Stimulated activated CD4-positive, alpha-beta T cell treated with anti-CD3 and anti-CD28 coated beads, Interleukin-15, amount 100 ng/mL, for 1 hour (primary cell): ENCODE measurements at places on chromosomes 2 and 18.

GRCh38 chr2:88517759-88518201 is 65.3 kb upstream of the FOXI3 start:
- no peak for DNase-seq

DNA sequence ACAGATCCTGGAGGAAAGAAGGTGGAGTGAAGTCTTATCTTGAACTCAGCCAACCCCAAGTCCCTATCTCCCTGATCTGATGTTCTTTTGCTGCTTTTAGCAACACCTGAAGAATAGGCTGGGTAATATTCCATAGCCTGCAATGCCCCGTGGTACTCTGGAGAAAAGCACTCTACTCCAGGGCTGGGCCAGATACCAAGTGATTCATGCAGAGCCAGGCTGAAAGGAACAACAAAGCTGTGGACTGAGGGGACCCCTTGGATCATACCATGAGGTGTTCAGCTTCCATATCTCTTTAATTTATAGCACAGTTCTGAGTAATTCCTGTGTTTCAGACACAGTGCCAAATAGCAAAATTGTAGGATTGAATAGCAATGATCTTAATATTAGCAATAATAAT is 130.6 kb downstream of the NXPH2 start:
- no peak for DNase-seq

- no peak for DNase-seq
Observed at GRCh38 chr2:190627448-190628412, 21.2 kb upstream of the NAB1 start.

DNA sequence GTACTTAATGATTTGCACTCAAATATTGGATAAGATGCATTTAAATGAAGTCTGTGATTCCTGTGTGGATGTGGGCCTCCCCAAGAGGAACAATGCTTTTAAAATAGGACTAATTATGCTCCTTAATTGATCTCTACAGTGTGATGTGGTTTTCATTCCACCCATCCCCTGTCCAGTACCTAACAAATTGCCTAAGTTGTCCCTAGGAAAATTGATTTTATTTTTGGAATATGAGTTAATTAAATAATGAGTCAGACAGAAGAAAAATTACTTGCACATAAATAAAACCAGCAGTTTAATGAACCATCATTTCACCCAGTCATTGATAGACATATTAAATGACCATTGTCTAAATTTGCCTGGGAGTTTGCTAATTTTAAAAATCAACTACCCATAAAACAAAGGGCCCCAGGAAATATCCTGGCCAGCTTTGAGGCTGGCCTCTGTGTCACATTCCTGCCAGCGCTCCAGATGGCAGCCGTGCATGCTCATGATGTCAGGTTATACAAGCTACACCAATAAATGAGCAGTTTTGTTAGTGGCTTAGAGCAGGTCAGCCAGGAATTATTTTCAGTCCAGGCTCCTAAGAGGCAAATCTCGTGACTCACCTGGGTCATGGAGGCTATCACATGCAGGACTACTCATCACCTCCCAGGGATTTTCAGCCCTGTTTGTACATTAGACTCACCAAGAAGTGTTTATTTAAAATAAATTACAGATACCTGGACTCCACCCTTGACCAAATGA is 31.9 kb downstream of the ABHD3 start:
- DNase-seq = no peak

- no peak for DNase-seq
Observed at GRCh38 chr18:32851936-32852335, 79.1 kb upstream of the KLHL14 start.

GRCh38 chr2:44269831-44270230 is 5.4 kb upstream of the SLC3A1 start:
- no peak for DNase-seq

DNA sequence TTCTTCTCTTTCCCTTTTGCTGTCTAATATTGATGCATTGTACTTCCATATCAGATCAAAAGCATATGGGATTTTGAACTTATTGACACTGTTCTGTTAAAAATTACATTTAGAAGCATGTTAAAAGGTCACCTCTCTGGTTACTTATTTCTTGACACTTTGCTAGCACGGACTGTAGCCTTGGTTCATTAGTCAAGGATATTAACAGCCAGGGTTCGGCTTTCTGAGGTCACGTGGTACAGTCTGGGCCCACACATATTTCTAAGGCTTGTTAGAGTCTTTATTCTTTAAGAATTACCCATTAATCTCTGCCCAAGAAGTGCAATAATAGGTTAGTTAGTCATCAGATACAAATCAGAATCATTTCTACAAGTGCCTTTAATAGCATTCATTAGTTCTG is 1035.8 kb upstream of the FANCL start:
- no peak for DNase-seq

GRCh38 chr2:176865336-176865735 is 347.3 kb upstream of the HNRNPA3 start:
- DNase-seq = no peak

DNA sequence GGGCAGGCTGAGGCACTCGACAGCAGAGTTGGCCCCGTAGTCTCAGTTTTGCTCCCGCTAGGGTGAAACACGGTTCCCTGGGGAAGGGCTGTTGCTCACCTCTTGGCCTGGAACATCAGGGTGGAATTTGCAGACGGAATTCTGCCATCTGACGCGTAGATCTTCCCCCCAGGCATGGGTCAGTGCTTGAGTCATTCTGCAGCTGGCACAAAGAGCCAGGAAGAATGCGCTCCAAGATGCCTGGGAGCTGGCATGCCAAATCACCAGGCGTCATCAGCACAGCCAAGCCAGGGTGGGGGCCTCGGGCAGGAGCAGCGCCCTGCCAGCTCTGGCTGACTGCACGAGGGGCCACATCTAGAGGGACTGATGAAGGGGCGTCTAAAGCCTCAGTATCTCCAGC is 42.7 kb downstream of the ODC1 start:
- no peak for DNase-seq

- no peak for DNase-seq
Observed at GRCh38 chr2:100756704-100757103, 63.2 kb upstream of the NPAS2 start.

DNA sequence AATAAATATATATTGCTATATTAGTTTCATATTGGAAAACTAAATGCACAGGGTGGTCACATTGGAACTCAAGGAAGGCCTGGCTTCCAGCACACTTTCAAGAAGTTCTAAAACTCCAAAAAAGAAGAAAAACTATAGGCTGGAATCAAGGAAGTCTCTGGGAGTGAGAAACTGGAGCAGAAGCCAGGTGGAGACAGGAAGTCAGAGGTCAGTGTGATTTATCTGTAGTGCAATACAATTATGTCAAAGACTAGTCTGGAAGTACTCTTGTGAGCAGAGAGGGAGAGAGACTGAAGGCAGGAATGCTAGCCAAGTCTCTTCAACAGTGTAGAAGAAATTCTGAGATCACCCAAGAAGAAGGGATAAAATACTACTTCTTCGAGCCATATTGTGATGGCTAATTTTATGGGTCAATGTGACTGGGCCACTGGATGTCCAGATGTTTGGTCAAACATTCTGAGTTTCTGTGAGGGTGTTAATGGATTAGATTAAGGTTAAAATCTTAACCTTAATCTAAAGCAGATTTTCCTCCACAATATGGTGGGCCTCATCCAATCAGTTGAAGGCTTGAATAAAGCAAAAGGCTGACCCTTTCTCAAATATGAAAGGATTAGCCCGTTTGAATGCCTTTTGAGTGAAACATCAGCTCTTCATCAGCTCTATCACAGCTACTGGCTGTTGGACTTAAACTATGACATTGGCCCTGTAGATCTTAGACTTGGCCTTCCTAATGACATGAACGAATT is 208.0 kb downstream of the TDRD15 start:
- DNase-seq = no peak

- no peak for DNase-seq
Observed at GRCh38 chr2:168145426-168146310, 101.7 kb downstream of the STK39 start.

DNA sequence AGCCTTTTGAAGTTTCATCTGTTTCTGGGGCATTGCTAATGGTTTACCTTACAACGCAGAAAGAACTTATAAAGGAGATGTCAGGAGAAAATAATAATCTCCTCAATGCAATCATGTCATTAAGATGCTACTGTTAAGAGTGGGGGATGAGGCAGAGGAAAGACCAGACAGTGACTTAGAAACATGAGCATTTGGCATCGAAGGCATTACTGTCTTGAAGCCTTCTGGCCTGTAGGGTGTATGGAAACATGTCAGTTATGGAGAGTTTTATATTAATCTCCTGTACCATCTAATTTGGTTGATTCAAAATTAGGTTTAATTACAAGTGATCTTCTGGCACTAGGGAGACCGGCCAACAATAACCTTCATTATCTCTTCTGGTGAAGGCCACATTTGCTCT is 32.5 kb downstream of the CDC42EP3 start:
- no peak for DNase-seq

GRCh38 chr2:2716771-2717170 is 385.7 kb upstream of the MYT1L start:
- no peak for DNase-seq

GRCh38 chr2:129585760-129586159 is 393.7 kb upstream of the RAB6C start:
- DNase-seq = no peak

- no peak for DNase-seq
Observed at GRCh38 chr2:237322564-237322963, 91.4 kb downstream of the COL6A3 start.

DNA sequence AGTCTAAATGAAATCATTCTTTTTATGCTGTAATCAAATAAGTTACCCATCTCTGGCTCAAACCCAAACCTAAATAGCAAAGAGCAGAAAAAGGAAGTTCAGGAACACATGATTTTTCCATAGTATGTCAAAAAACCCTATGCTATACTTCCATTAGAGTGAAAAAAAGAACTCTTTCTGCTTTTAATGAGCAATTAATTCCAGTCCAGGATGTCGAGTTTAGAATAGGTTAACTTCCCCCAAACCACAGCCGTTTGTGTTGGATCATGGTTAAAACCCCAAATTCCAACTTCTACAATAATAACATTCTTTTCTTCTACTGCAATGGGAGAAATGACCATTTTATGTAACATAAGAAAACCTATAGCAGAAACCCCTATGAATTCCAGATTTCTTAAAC is 171.1 kb upstream of the NRP2 start:
- no peak for DNase-seq

- no peak for DNase-seq
Observed at GRCh38 chr2:155393406-155393805, 694.9 kb downstream of the KCNJ3 start.

DNA sequence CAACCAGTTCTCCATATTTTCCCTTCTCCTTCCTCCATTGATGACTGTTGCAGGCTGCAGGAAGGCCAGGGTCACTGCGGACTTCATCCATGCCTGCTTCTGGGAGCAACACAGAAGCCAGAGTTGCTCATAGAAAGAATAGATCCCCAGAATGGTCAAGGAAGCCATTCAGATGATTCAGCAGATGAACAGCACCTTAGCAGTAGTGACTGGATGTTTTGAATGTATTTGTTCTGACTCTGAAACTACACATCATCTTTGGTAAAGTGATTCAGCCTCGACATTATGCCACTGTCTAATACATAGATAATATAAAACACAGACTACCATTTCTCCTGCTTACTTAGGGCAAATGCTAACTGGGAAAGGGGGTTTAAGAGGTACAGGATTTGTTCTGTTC is 411.6 kb downstream of the RND3 start:
- DNase-seq = no peak

DNA sequence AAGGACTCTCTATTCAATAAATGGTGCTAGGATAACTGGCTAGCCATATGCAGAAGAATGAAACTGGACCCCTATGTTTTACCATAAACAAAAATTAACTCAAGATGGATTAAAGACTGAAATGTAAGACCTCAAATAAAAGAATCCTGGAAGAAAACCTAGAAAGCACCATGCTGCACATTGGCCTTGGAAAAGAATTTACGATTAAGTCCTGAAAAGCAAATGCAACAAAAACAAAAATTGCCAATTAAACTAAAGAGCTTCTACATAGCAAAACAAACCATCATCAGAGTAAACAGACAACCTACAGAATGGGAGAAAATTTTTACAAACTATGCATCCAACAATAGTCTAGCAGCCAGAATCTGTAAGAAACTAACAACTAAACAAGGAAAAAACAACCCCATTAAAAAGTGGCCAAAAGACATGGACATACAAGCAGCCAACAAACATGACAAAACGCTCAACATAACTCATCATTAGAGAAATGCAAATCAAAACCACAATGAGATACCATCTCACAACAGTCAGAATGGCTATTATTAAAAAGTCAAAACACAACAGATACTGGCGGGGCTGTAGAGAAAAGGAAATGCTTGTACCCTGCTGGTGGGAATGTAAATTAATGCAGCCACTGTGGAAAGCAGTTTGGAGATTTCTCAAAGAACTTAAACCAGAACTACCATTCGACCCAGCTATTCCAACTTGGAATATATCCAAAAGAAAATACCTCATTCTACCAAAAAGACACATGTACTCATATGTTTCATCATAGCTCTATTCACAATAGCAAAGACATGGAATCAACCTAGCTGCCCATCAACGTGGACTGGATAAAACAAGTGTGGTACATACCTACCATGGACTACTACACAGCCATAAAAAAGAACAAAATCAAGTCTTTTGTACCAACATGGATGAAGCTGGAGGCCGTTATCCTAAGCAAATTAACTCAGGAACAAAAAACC is 30.6 kb downstream of the SEPTIN10 start:
- DNase-seq = no peak

GRCh38 chr18:49561289-49562193 is at the start of gene LIPG:
Gene LIPG, plus strand, starts transcription at chr18:49562057. Its CDS starts 252 bp downstream, at chr18:49562309.
- no peak for DNase-seq

- DNase-seq = no peak
Observed at GRCh38 chr2:34481542-34481941, 882.4 kb upstream of the FAM98A start.

- no peak for DNase-seq
Observed at GRCh38 chr2:65390134-65390533, 42.3 kb downstream of the SPRED2 start.

DNA sequence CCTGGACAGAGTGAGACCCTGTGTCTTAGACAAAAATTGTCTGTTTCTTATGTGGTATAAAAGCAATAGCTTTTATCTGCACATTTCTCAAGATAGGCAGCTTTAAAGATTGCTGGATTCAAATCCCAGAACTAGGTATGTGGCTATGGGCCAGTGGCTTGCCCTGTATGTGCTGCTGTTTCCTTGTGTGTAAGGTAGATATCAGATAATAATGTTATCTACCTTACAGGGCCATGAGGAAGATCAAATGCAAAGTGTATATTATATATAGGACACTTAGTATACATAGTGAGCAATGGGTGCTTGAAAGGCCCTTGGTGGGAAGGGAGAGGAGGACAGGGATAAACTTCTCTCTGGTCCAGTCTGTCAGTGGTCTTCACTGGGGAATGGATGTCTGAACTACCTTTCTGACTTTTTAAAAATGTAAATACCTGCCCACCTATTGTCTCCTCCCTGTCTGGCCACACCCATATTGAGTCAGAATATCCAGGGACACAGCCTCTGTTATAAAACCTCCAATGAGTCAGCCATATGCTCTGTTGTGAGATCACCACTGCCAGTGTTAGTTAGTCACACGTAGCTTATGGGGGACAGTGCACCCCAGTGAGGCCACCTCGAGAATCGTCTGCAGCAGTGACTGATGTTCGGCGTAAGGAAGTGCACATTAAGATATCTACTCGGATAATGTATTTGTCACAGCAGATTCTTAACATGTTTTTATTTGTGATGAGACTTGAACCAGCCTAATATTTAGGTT is 383.4 kb downstream of the PTPRM start:
- DNase-seq = no peak
